Upper lobe of left lung (tissue), 6 donors: ENCODE measurements at places on chromosomes 2 and 18.

DNA sequence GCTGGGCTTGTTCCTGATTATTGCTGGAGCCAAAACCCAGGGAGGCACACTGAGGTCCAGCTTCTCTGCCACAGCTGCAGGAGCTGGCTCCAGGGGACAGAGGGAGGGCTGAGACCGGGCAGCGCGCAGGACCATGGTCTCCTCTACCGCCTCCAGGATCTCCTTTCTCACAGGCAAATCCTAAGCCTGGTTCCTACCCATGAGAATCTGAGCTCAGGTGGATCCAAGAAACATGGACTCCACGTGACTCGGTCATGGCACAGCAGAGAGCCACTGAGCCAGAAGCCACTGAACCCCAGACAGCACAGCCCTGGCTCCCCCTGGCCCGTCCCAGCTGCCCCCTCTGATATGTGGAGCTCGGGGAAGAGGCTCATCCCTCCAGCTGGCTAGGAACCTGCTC is 653.4 kb upstream of the ID2 start:
- peak; percentile 33 for DNase-seq

DNA sequence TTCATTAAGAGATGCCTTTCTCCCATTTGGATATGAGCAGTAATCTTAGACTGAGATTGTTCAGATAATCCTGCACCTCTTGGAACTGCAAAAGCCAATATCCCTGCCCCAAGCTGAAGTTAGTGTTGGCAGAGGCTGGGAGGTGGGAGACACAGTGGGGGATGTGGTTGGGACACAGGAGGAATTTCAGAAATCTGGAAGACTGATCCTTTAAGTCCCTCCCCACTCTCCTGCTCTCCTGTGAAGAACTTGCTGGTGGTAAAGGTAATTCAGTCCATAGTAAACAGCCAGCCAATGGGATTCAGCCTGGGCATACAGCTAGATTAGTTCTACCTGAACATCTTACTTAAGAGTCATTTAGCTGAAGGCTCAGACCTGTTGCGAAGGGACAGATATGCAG is 50.0 kb upstream of the TMEM178A start:
- no peak for DNase-seq

GRCh38 chr2:229282758-229283546 is 11.9 kb upstream of the PID1 start:
- no peak for DNase-seq

DNA sequence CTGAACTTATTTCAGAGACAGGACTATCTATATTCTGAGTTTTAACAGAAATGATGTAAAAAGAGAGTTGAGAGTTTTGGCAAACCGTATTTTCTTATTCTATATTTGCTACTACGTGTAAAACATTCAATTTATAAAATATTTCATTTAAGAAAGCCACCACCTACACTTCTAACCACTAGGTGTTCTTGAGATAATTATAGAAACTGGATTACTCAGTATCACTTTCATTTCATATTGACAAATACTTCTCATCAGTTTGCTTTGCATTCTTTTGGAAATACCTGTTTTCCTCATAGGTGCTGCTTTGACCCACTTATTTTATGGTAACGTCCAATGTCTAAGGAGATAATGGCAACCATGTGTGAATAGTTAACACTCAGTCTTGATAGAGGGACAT is 103.3 kb upstream of the LYPD1 start:
- DNase-seq: no peak

DNA sequence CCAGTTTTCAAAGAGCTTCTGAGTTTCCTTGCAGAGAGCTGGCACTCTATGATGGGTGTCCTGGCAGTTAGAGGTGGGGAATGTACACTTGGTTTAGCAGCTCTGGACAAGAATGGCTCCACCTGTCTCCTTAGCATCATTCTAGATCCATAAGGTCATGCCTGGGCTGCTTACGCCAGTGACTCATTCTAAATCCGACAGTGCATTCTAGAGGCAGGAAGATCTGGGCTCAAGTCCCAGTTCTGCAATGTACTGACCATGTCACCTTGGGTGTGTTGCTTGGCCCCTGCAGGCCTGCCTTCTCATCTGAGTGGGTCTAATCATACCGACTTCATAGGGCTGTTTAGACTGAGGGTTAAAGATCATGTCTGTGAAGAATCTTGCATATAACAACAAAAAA is 46.5 kb downstream of the PTGR3 start:
- DNase-seq: no peak
